Neural crest cell (in vitro differentiated cells): ENCODE measurements at places on chromosomes 3 and 15. TPM values are rescaled to one million over a fixed set of nuclear protein-coding genes. Genes with fewer than 3 reads are reported as not detected.

The ERICH6 gene
- total RNA-seq: 0.40 and 0.57 TPM in 2 replicates

The EPHA3 gene
- 22.1 and 24.6 TPM in 2 replicates for total RNA-seq

The PPCDC gene
- total RNA-seq: 16.5 and 18.1 TPM in 2 replicates

The ECE2 gene
- total RNA-seq: not detected in 2 replicates

The GOLGA8G gene
- total RNA-seq: not detected in 2 replicates

The KCNMB2 gene
- 0.32 and 0.84 TPM in 2 replicates for total RNA-seq

DNA sequence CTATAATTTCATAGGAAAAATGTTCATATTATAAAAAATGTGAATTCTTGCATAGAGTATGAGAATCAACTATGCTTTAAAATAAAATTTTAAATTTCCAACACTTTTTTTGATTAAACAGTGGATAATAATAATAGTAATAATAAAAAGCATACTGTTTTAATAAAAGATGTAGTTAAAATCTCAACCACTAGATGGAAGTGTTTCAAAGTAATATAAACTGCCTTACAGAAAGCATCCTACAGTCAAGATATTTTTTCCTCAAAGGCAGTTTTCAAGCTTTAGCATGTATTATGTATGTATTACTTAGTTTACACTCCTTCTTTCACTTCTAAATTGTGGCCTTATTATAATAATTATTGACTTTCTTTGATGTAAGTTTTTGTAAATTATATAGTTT is 217.5 kb downstream of the CHL1 start:
- DNase-seq: no peak

DNA sequence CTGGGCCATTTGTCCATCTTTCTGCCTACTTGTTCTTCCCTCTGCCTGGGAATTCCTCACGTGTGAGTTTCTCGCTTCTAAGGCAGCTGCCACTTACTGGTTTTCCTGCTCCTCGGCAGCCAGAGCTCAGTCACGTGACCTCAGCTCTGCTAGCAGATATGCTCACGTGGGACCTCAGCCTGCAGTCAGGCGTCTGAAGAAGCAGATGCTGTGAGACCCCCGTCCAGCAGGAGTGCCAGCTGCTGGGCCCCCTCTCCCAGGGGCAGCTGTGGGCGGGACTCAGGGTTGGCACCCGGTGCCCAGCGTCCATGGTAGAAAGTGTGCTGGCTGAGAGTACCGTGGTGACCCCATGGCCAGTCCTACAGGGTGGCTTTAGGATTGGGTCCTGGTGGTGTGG is 161.3 kb upstream of the TLE3 start:
- no peak for DNase-seq
